Activated naive CD4-positive, alpha-beta T cell (primary cell): ENCODE measurements at places on chromosomes 2 and 18.

GRCh38 chr2:46518861-46519260, 39.5 kb downstream of the TMEM247 start:
- DNase-seq: no peak

DNA sequence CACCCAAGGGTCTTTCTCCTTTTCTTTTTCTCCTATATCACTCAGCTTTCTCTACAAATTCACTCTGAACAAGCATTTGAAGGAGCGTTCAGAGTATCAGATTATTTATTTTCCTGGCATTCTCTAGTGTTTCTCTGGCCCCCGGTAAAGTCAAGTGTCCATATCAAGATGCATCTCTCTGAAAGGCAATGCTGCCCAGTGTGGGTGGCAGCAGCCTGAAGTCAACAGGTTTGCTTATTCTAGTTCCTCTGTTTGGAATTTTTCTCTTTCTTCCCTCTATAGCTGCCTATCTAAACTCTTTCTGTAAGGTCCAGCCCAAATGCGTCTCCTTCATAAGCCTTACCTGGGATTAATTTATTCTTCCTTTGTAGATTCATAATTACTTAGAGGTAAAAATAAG, 526.2 kb upstream of the TNP1 start:
- DNase-seq: no peak

DNA sequence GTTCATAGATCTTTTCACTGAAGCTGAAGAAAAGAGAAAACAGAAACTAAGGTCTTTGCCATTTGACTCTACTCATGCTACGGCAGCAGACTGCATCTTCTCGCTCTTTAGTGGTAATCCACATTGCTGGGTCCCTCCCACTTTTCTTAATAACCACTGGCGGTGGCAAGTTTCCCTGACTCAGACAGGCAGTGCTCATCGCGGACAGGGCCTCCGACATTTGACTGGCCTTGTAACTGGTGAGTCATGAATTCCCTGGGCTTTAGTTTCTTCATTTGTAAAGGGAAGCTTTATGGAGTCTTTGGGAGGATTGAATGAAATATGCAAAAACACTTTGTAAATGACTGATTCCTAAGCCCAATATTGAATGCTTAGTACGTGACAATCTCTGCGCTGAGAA, 238.2 kb upstream of the RBBP8 start:
- no peak for DNase-seq

- DNase-seq: no peak
Measured at GRCh38 chr2:112918256-112918655, 7.3 kb downstream of the IL37 start.

GRCh38 chr2:179437430-179437829, 172.8 kb upstream of the SESTD1 start:
- no peak for DNase-seq

GRCh38 chr2:133405252-133405651, 163.0 kb downstream of the NCKAP5 start:
- no peak for DNase-seq

GRCh38 chr2:157271590-157272203, 14.2 kb downstream of the GALNT5 start:
- DNase-seq: no peak

GRCh38 chr2:961786-962185, 11.1 kb downstream of the SNTG2 start:
- DNase-seq: no peak

DNA sequence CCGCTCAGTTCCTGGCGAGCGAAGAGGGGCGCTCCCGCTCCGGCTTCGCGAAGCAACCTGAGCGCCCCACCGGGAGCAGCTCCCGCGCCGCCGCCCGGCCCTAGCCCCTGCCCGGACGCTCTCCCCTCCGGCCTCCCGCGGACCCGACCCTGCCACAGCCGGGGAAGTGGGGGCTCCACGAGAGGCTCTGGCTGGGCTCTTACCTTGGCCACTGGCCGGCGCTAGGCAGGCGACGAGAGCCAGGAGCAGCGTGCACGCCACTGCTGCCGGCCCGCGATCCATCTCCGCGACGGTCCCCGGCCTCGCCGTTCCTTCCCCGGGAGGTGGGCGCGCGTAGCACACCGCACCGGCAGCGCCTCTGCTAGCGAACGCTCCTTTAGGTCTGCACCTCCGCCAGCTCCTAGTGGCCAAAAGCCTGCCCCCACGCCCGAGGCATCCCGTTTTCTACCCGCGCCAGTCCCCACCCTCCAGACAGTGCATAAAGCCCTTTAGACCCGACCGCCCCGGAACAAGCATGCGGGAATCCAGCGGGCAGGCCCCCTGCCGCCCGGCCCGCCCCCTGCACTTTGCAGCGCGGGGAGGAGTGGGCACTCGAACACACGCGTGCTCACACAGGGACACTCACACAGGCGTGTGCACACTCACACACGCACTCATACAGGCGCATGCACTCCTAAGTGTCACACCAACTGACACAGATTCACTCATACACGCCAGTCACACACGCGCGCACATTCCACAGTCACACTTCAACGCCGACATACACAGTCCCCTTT, at the start of gene LRP2:
LRP2 (minus strand) TSS at position 417 of the 776 bp plus-strand sequence; CDS start at position 282, 135 bp downstream.
- no peak for DNase-seq

GRCh38 chr2:146540271-146540932, 1304.4 kb upstream of the ACVR2A start:
- DNase-seq: no peak

DNA sequence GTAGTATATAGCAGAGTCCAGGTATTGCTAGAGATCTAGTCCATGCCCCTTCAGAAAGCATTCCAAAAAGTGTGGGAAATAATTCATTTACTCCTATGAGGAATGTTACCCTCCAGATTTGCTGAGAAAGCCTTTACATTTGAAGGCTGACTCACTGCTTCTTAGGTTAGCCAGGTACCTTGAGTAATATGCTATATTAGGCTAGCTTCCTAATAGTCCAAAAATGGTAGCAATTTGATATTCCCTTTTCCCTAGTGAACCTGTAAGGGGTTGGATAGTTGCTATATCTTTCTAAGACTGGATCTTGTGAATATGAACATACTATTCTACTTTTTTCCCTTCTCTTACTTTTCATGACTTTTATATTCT, 63.6 kb downstream of the SPOPL start:
- no peak for DNase-seq

DNA sequence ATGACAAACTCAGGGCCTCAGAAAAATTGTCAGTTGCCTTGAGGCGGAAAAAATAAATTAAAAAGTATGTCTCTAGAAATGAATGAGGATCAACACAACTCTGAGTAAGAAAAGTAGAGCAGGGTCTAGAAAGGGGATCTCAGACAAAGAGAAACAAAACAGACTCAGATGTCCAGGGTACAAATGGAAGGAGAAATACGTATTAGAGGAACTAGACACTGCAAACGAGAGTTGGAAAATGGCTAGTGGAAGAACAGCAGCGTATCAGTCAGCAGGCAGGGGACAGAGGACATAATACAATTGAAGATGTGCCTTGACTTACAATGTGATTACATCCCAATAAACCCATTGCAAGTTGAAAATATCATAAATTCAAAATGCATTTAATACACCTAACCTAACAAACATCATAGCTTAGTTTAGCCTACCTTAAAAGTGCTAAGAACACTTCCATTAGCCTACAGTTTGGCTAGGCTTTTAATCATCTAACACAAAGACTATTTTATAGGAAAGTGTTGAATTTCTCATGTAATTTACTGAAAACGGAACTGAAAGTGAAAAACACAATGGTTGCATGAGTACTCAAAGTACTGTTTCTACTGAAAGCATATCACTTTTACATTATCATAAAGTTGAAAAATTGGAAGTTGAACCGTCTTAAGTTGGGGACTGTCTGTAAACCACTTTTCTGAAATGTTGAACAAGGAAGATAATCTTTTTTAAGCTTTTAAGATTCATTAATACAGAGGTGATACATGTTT, 182.8 kb downstream of the NBAS start:
- DNase-seq: no peak

- no peak for DNase-seq
Measured at GRCh38 chr18:2411381-2411960, 159.8 kb downstream of the METTL4 start.

DNA sequence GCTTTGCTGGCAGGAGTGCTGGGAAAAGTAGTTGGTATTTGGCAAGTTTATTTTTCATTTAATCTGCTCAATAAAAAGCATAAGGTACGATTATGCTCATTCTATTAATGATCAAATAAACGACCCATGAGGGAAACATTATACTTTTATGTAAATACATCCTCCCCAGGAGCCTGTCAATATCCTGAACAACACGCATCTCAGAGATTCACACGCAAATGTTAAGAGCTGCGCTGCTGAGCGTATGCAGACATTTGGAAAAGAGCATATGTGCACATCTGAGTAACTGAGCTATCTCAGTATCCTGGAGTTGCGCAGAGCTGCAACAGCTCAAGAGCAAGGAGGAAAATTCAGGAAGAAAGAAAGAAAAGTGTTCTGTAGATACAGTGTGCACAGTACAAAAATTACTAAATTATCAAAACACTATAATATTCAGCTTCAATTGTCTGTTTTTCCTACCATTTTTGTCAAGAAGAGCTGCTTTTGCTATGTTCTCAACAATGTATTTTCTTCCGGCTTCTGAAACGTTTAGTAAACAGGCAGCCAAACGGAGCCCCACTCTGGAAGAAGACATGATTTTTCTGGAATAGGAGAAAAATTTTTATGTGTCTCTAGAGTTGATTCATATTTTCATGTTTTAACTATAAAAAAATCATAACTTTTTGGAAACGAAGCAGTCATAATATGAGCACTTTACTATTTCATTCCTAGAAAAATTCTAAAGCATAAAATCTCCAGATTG, 2.4 kb downstream of the FTCDNL1 start:
- DNase-seq: no peak

- no peak for DNase-seq
Measured at GRCh38 chr2:200987137-200987536, 23.7 kb upstream of the ORC2 start.

- DNase-seq: no peak
Measured at GRCh38 chr2:127117603-127118002, 10.6 kb upstream of the BIN1 start.

DNA sequence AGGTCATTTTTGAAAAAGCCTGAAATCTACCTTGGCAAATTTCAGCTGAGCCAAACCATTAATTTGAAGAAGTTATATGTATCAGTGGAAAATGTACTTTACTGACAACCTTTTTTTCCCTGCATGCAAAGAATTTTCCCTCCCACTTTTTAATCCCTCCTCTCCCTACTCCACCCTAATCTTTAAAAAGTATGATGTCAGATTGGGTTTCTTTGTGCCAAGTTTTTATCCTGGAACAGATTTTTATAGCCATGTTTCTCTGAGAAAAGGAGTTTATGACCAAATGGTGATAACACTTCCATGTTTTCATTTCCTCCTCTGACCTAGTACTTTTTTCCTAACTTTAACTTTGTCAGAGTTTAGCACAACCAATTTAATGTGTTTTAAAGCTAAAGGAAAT, 250.3 kb upstream of the FOSL2 start:
- no peak for DNase-seq

GRCh38 chr2:148888986-148889385, 14.0 kb downstream of the KIF5C start:
- no peak for DNase-seq

GRCh38 chr18:54822872-54823845, 5.1 kb upstream of the RAB27B start:
- DNase-seq: no peak

DNA sequence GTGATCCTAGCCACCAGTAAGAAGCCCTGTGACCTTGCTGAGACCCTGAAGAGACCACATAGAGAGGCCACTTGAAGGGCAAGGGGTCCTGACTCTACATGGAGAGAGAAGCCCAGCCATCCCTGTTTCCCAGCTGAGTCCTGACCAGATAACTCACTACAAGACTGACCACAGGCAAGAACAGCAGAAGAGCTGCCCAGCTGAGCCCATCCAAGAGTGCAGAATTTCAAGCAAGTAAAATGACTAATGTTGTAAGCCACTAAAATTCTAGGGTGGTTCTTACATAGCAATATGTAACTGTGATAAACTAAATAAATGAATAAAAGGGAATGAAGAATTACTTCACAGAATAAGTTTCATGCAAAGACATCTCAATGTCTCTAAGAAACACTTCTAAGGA, 58.4 kb upstream of the WIPF1 start:
- DNase-seq: no peak

DNA sequence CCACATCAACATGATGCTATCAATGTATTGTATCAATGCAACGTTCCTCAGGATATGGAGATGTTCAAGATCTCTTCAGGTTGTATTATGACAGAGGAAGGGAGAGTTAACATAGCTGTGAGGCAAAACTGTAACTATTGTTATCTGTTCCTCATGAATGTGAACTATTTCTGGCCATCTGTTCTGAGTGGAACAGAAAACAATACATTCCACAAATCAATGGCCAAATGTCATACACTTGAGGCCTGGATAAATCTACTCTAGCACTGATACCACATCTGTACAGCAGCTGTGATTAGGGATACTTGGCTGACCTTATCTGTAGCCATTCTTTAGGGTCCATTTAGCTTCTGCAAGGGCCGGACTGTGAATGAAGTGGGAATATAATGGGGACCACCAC, 447.9 kb downstream of the IRS1 start:
- DNase-seq: no peak

DNA sequence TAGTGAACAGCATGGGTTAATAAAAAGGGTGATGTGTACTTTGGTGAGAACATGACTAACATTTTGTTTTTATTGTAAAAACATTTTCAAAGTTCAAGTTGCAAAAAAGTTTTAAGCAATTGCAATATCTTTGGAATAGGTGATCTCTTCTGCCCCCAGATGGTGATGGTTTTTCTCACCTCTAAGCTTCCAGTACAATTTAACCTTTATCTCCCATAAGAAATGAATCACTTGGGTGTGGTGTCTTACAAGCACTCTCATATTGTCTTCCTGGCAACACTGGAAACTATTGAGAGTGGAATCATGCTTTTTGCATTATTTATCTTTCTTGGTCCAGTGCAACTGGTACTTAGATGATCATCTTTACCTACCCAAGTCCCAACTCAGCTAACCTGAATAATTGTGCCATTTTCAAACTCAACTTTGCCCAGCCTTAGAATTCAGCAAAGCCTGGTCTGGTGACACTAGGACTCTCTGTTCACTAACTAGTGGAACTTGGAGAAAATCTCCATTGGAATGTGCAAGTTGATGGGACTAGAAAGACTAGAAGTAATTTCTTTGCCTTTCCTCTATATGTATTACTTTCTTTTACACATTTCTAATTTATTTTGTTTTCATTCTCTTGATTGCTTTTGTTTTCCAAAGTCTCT, 964.7 kb upstream of the ZEB2 start:
- DNase-seq: no peak
